Caudate nucleus (tissue), 63 donors: ENCODE measurements at places on chromosomes 6 and 20.

DNA sequence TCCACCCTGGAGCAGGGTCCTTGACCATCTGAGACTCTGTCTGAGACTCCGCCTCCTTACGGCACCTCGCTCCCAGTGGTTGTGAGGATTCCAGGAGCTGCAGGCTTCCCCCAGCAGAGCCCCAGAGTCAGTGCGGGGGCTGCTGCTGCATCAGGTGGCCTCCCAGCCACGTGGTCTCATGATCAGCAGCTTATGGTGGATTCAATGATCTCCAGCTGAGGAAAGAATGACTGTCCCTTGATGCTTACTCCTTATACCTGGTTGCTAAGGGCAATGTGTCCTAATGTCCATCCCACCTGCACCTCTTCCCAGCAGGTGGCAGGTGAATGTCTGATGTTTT, 40.0 kb downstream of the SLC22A1 start:
- DNase-seq, result no peak

- DNase-seq, result no peak
Measured at GRCh38 chr6:136811272-136811671, 11.1 kb upstream of the PEX7 start.

DNA sequence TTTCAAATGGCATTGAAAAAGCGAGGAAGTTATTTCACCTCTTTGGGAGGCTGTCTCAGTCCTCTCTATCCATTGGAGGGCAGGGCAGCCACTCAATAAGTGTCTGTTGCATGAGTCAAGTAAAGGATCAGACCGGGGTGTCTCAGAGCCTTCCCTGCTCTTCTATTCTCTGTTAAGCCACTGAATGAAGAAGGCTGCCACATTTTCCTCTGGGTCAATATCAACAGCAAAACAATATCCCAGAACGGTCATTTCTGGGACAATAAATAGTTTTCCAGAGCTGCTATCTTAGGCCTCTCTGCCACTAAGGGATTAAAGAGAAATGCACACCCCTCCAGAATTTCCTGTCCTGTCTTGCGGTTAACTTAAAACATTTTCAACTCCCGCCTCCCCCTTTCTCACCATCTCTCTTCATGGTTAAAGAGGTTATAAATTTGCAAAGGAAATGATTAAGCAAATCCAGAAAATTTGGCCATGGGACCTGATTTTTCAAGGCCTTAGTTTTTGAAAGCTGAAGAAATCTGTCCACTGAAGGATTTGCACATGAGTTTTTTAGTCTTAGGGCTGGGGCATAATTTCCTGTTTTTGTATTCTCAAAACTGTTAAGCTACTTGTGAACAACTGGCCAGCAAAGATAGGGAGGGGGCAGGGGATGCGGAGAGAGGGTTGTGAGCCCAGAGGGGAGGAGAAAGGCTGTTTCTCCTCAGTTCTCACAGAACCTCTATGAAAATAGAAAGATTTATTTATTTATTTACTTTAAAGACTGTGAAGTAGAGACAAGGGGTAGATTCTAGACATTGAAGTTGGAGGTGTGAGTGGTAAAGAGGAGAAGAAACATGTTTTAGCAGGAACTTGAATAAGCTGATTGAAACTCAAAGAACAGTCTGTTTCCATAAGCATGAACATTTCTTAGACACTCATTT, 135.7 kb downstream of the BCAS1 start:
- DNase-seq, result no peak

DNA sequence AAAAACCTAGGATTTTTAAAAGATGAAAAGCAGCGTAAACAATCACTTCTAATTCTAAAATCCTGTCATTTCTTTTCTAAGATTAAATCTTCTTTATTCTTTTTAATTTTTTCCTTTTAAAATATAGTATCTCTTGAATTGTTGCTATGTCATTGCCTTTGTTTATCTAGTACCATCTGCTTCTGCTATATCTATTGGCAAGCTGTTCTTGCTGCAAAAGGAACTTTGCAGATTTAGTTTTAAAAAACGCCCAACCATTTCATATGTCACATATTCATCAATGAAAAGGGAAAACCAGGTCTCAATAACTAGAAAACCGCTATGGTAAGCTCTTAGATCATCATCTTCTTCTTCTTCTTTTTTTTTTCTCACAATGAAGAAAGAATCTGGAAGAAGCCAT, 11.5 kb upstream of the EEF1A1 start:
- no peak for DNase-seq

DNA sequence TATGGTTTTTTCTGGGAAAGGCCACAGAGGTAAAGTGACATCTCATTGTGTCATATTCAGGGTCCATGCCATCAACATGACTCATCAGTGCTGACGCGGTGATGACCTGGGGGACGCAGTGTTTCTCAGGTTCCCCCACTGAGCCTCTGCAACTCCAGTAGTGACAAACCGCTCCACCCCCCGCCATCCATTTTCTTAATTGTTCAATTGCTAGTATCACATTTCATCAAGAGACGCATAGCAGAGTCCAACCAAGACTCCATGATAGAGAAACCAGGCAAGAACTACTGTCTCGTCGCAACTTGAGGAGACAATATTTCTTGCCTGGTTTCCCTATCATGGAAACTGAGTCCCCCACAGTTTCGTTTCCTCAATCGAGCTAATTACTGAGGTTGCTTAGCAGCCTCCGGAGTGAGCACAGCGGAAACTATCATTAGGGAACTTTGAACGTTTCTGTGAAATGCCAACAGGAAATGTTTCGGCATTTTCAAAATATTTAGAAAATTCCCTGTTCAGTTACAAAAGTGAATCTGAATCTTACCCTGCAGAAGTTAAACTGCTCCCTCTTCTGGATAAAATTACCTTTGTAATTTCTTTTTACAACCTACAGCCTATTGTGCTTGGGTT, 12.2 kb upstream of the SERPINB1 start:
- DNase-seq, result no peak

DNA sequence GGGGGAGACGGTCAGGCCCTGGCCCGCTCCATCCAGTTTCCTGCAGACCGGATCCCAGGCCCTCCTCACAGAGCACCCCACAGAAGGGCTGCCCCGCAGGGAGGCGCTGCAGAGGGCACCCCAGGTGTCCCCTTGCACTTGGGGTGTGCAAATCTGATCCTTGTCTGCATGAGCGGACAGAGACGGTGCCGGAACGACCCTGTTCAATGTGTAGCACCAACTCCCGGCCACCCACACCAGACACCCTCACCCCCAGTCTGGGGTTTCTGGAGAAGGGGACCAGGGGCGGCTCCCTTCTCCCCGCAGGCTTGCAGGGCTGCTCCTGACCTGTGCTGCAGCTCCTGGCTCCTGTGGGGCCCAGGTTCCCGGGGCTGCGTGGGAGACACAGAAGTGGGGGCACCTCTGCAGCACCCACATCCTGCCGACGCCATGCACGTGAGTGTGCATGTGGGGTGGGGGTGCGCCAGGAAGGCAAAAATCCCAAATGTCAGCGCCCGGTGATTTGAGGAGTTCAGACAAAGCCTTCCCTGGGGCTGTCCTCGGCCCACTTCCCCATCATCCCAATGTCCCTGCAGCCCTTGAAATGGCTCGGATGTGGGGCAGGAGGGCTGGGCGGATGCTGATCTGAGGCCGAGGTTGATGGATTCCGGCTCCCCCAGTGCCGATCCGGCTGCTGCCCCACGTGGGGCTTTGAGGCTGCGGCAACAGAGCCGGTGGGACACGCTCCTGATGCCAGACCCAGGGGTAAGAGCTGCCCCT, 85.3 kb upstream of the BHLHE23 start:
- DNase-seq, result no peak

- no peak for DNase-seq
Measured at GRCh38 chr20:59774204-59774641, 159.2 kb downstream of the SYCP2 start.

- no peak for DNase-seq
Measured at GRCh38 chr6:163485388-163485851, 70.9 kb downstream of the QKI start.

GRCh38 chr6:27091661-27092315, 155.7 kb upstream of the PRSS16 start:
- no peak for DNase-seq

GRCh38 chr20:20786428-20786827, 74.0 kb upstream of the RALGAPA2 start:
- no peak for DNase-seq

- DNase-seq, result no peak
Measured at GRCh38 chr20:63747622-63748069, 8.1 kb downstream of the SLC2A4RG start.

DNA sequence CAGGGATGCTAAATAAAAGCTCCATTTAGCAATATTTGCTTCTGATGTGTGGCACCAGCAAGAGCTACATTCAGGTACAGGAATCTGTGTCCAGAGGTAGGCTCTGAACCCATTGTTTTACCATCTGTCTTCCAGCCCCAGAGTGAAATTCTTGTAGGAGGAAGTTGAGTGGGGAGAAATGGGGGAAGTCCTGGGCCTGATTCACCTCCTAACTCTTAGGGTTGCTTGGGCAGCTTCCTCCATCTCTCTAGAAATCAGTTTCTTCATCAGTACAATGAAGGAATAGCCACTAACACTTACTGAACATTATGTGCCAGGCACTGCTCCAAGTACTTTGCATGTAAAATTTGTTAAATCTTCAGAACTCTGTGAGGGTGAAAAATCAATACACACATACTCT, 35.1 kb upstream of the TSPYL1 start:
- no peak for DNase-seq

DNA sequence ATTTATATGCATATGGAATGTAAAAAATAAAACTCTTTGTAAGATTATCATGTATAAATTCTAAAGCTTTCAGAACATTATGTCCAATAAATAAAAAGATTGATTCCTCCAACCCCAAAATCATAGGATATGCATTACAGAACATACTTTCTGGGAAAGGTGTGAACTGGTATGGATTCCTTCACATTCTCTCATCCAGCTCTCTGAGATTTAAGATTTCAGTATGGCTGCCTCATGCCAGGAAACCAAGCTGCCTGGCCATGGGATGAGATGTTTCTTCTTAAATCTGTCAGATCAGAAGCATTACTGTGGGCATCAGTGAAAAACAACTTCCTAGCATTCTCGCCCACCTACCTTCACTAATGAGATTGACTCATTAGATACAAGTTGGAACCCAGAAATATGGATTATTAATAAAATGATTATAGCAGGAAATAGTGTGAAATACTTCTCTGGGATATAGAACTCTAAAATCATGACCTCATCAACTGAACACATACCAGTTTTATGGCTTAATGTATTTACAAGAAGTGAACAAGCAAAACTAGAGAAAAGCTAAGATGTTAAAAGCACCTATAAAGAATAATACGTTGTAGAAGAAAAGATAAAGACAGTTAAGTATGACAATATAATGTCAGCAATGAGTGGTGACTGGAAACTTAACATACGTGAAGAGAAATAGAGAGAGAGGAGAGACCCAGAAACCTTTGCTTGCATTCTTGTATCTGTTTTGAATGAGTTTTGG, 171.6 kb upstream of the PHACTR1 start:
- DNase-seq, result no peak

GRCh38 chr6:10626154-10626741, 68.2 kb downstream of the C6orf52 start:
- no peak for DNase-seq

- no peak for DNase-seq
Measured at GRCh38 chr20:37673444-37673843, 20.4 kb upstream of the CTNNBL1 start.
